Lung microvascular endothelial cell (primary cell): ENCODE measurements at places on chromosomes 4 and X.

DNA sequence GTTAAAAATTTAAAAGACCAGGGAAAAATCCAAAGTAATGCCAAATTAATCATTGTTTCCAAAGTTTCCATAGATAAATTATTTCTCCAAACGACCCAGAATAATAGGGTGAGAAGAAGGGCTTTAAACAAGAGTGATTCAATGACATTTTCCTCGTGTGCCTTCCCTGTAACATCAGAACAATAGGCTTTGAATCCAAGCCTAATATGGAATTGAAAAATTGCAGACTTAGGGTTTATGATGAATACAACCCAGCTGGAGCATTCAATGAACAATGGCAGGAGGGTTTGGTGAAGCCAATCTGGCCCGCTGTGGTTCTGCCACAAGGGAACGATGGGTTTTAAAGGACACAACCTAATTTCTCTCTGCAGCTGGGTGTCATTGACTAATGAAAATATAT, 94.2 kb downstream of the CBLL2 start:
- DNase-seq, result peak; percentile 71

- DNase-seq, result no peak
Observed at GRCh38 chrX:106611317-106611678, 480 bp upstream of the RADX start.

- DNase-seq, result no peak
Observed at GRCh38 chr4:7652451-7652881, 217.7 kb upstream of the PSAPL1 start.

DNA sequence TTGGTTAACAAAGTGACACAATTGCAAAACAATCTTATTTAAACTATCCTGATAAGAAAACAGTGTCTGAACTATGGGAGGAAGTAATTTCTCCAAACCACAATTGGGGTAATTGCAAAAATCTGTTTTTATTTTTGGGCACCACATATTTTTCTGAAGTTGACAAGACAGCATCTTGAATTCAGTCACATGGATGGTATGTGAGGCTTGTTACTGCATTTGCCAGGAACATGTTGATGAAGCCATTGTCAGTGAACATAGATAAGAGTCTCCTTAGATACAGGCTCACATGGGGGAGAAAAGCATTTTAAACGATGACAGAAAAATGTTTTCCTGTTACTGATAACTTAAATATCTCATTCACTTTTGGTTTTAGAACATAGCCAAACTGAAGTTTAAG, 5.5 kb upstream of the USP53 start:
- DNase-seq, result peak; percentile 49

GRCh38 chrX:16138108-16138427, 14.7 kb downstream of the GRPR start:
- DNase-seq, result peak; percentile 38

- DNase-seq, result peak; percentile 79
Observed at GRCh38 chr4:113837397-113837796, 75.9 kb upstream of the CAMK2D start.

GRCh38 chrX:129739578-129739977, 799 bp downstream of the XPNPEP2 start:
- DNase-seq, result no peak

DNA sequence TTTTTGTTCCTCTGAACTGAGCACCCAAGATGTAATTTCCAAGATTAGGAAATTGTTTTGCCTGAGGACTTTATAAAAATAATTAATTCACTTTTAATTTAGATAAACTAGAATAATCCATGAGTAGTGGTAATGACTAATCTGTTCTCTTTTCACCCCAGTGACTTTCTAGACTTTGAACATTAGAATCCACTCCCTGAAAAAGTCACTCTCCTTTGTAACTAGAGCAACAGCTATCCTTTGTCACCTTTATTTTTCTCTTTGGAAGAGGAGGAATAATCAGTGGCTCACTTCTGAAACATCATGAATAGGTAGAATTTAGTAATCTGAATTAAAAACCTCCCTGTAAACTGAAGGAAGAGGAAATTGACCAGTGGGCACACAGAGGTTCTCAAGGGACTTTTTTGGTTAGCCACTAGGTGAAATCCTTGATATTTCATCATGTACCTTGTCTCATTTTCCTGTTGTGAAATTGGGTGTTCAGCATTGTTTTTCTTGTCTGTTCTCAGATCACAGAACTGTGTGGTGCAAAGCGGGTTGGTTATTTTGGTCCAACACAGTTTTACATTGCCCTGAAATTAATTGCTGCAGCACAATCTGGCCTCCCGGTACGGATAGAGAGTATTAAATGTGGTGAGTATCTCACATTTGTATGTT, 59.4 kb downstream of the REPS2 start:
- no peak for DNase-seq

GRCh38 chr4:49002931-49003330, 16.9 kb downstream of the CWH43 start:
- no peak for DNase-seq

DNA sequence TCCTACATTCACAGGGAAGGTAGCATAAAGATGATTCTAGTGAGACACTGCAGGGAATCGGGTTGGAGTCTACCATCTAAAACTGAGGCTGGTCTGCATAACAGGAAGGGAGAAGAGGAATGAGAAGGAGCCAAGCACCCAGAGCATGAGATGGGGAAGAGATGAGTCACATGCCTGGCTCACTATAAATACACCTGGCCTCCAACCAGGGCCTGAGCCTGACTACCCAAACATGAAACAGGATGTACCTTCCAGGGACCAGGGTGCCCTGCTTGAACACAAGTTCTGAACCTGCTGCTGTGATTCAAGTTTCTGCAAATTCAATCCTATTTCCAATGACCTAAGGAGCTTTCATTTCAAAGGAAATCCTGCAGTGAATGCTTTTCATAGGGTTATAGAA, 24.9 kb downstream of the CD99L2 start:
- DNase-seq, result peak; percentile 14

DNA sequence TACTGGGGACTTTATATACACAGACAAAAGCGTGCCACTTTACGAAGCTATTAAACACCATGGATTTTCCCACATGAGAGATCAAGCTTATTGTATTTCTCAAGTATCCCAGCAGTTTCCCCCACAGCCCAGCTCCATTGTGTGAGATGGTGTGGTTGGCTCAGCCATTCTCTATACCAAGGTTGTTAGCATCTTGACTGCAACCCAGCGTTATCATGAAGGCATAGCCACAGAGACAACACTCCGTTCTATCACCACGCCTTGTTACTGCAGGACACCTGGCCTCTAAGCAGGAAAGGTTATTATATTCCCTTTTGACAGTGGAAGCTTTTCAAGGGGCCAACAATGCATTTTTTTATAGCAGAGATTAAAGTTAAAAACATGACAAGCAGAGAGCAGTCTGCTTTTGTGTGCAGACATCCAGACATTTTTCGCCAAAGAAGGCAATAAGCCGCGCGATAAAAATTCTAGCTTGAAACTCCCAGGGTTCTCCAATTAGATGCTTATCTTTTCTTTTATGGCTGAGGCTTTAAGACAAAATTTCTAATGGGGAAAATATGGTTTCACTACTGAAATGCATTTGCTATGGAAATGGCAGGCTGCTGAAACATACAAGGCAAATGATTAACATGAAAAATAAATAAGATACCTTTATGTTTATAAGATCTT, 206.1 kb downstream of the MID1 start:
- no peak for DNase-seq

DNA sequence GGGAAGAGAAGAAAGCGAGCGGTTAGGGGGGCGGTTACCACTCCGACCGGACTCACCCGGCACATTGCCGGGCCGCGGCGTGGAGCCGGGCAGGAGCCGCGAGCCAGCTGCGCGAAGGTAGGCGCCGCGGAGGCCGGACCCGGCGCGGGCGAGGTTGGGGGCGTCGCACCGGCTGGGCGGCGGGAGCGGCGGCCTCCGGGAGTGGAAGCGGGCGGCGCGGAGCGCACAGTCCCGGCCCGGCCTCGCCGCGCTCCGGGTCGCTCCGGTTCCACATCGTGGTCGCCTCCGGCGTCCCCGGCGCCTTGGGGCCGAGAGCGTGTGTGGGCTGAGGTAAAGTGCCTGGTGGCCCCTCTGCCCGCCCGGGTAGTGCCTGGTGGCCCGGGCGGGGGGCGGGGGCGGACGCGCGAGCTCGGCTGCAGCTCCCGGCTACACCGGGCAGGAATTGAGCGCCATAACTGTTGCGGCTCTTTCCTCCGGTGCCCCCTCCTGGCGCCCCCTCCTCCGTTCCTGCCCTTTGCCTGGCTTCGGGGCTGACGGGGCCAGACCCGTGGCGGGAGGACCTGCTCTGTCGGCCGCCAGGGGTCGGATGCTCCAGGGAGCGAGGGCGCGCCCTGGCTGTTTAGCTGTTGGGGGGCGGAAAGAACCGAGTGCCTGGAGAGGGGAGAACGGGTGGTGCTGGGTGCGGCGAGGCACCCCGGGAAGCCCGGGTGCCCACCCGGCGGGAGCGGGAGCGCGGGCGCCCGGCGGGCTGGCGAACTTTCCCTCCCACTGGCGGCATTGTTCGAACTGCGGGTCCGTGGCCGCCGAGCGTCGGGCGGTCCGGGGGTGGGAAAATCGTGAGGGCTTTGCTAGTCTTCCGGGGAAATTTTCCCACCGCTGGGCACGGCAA, 626 bp downstream of the JADE3 start:
- DNase-seq, result peak; percentile 55

- no peak for DNase-seq
Observed at GRCh38 chrX:101370888-101371504, 15.0 kb downstream of the BTK start.

DNA sequence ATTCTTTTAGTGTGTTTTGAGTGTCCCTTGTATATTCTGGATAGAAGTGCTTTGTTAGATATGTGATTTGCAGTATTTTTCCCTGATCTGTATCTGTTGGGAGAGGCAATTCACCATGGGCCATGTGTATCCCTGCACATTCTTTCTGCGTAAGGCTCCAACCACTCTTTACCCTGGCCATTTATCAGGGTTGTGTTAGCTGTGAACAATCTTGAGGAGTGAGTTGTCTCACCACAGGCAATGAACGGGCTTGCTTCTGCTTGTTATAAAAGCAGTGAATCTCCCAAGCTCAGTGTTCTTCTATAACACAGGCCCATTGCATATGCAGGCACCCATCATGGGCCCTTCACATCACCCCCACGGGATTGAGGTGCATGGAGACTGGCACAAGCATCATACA, 18.9 kb upstream of the SMIM10 start:
- DNase-seq, result no peak

DNA sequence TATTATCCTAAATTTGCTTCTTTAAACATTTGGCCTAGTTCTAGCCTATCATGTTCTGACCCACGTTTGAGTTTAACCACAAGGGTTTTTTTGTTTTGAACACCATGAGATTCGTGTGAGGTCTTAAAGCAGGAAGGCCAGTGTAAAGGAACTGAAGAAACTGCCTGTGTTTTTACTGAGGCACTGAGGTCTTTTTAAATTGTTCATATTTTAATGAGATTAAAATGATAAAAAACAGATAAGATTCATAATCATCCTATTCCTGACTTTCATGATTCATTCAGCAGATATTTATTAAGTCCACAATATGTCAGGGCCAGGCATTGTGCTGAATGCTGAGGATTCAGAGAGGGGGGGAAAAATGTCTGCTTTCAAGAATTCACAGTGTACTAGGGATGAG, 3.2 kb downstream of the RPS6KA3 start:
- peak; percentile 8 for DNase-seq

DNA sequence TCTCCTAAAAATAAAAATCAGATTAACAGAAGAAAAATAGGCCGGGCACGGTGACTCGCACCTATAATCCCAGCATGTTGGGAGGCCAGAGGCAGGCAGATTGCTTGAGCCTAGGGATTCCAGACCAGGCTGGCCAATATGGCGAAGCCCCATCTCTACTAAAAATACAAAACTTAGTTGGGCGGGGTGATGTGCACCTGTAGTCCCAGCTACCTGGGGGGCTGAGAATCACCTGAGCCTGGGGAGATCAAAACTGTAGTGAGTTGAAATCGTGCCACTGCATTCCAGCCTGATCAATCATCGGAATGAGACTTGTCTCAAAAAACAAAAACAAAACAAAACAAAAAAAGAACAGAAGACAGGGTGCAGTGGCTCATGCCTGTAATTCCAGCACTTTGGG, 32.8 kb upstream of the NOCT start:
- no peak for DNase-seq

GRCh38 chr4:154946113-154946512, 165.0 kb downstream of the RBM46 start:
- no peak for DNase-seq

- DNase-seq, result peak; percentile 92
Observed at GRCh38 chr4:106365613-106366012, 3.0 kb downstream of the GIMD1 start.

DNA sequence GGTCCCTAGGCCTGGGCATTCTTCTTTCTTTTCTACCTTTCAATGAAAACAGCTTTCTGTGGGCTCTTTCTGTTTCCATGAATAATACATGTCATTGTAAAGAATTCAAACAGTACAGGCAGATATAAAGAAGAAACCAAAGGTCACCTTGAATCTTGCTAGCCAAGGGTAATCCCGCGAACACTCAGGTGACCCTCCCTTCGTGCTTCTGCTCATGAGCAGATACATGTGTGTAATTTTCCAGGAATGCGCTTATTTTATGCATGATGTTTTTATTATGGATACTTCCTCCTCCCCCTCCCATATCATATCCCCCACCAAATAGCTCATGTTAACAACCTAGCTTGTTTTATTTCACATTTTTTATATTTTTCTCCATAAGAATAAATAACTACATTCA, 9.6 kb upstream of the JAKMIP1 start:
- DNase-seq, result no peak

GRCh38 chr4:44629280-44629866, 22.1 kb downstream of the YIPF7 start:
- peak; percentile 68 for DNase-seq

GRCh38 chrX:66022632-66023384, 17.1 kb downstream of the VSIG4 start:
- no peak for DNase-seq
